ENCODE measurements at places on chromosomes 2 and 18.

DNA sequence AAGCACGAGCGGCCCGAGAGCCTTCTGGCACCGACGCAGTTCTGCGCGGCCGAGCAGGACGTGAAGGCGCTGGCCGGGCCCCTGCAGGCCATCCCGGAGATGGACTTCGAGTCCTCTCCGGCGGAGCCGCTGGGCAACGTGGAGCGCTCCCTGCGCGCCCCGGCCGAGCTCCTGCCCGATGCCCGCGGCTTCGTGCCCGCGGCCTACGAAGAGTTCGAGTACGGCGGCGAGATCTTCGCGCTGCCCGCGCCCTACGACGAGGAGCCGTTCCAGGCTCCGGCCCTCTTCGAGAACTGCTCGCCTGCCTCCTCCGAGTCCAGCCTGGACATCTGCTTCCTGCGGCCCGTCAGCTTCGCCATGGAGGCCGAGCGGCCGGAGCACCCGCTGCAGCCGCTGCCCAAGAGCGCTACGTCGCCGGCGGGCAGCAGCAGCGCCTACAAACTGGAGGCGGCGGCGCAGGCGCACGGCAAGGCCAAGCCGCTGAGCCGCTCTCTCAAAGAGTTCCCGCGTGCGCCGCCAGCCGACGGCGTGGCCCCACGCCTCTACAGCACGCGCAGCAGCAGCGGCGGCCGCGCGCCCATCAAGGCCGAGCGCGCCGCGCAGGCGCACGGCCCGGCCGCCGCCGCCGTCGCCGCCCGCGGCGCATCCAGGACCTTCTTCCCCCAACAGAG, 70.4 kb downstream of the ARHGEF33 start:
- peak; percentile 54 for DNase-seq

DNA sequence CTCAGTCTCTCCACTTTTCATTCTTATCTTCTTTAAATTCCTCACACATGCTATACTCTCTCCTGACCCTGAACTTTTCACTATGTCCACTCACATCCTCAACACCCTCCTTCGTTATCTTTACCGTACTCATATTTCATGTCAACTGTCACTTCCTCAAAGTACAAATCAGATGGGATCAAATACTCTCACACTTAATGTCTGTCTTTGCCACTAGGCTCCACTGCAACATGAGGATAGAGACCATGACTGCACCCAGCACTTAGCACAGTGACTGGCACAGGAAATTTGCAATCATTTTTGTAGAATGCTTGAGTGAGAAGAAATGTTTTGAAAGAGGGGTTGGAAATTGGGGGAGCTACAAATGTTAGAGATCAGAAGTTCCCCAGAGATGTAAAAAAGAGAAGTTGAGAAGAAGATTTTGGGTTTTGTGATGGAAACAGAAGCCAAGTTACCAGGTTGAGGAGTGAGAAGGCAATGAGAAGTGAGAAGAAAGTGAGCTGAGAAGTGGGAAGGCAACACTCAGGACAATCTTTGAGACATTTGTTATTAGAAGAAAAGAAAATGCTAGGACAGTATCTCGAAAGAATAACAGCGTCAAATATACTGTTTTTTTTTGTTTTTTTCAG, 87.0 kb downstream of the CCDC141 start:
- no peak for DNase-seq

- DNase-seq: no peak
Observed at GRCh38 chr2:78757191-78757590, 268.3 kb upstream of the REG3G start.

GRCh38 chr18:37422116-37422515, 143.5 kb downstream of the CELF4 start:
- no peak for DNase-seq

GRCh38 chr2:76633276-76633921, 888.8 kb downstream of the LRRTM4 start:
- no peak for DNase-seq

- no peak for DNase-seq
Observed at GRCh38 chr2:56537756-56538155, 354.0 kb downstream of the CCDC85A start.

DNA sequence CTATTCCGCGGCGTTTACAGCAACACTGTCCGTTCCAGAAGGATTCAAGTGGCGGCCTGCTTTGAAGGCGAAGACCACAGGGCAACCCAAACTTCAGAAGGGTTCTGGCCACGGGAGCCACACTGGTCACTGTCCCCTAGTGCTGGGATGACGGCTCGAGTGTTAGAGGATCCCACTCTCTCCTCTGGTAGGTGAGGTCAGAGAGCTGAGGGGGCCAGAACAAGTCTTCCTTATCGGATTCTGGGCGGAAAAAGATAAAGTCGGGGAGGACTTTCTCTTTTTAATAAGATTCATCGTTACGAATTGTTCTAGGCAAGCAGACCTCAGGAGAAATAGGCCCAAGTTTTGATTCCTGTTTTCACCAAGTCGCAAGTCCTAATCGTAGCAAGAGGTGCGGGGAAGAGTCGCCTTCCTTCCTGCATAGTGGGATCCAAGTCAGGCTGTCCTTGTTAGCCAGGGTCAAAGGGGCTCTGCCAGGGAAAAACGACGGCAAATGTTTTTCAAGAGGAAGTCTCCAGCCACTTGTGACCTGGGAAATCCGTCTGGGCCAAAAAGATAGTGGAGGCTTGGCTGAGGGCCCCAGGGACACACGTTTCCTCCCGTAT, 864 bp upstream of the MYL12A start:
- no peak for DNase-seq

GRCh38 chr2:226300196-226300886, 499.3 kb downstream of the IRS1 start:
- no peak for DNase-seq

DNA sequence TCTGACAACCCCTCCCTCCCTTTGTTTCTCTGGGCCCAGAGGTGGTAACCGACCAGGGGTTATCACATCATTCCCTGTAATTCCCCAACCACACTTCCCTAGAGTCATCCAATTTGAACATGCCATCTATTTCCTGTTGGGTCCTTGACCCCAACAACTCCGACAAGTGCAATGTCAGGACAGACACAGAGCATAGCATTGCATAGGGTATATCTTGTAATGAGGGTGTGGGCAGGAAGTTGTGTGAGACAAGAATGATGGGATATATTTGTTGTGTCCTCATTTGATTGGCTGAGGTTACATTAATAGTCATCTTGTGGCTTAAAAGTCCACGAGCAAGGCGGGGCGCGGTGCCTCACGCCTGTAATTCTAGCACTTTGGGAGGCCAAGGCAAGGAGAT, 33.4 kb upstream of the CNOT11 start:
- no peak for DNase-seq

- no peak for DNase-seq
Observed at GRCh38 chr2:107592280-107592624, 234.4 kb upstream of the RGPD4 start.

GRCh38 chr2:229673676-229674075, 40.7 kb downstream of the DNER start:
- DNase-seq: no peak

DNA sequence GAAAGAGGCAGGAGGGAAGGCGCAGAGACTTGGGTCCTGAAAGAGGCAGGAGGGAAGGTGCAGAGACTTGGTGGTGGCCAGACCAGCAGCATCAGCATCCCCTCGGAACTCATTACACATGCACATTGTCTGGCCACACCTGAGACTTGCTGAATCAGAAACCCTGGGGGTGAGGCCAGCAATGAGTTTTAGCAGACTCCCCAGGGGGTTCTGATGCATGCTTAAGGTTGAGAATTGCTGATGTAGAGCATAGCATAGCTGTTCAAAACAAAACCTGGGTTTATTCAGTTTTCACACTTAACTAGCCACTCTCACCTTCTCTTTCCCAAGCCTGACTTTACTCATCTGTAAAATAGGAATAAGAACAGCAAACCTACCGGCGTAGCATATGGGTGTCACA, 122.9 kb downstream of the MRO start:
- no peak for DNase-seq

DNA sequence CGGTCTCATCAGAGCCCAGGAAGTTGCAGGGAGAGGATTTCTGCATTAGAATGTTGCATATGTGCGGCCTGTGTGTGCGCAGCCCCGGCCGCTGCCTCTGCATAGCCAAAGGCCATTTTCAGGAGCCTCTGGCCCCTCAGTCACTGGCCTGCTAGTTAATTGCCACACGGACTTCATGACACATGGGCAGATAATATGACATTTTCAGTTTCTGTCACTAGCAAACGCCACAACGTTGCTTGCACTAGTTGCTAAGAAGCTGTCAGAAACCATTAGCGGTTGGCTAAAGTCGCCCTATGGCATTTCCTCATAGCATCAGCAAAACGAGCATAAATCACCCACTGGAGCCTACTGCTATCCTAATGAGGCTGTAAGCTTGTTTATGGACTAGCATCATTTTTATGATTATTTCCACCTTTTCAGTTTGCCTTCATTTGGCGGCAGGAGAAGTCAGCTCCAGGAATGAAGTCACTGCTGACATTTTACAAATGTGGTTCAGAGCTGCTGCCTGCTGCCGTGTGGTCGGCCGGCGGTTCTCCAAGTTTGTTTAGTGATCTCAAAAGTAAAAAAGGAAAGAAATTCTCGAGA, 73.7 kb downstream of the MEIS1 start:
- DNase-seq: no peak

DNA sequence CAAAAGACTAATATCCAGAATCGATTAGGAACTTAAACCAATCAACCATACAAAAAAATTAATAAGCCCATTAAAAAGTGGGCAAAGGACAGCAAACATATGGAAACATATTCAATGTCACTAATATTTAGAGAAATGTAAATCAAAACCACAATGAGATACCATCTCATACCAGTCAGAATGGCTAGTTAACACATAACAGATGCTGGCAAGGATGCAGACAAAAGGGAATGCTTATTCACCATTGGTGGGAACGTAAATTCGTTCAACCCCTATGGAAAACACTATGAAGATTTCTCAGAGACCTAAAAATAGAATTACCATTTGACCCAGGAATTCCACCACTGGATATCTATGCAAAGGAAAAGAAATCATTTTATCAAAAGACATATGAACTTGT, 468.2 kb upstream of the ST6GAL2 start:
- no peak for DNase-seq

GRCh38 chr2:100802066-100802465, 17.9 kb upstream of the NPAS2 start:
- no peak for DNase-seq

Measured in GM12891 (cell line).